Inflammatory macrophage treated with lipopolysaccharide for 4 hours (primary cell): ENCODE measurements at places on chromosomes 5 and 9.
A peak's percentile ranks its signal among the peaks of the same experiment; 100 is the strongest.

DNA sequence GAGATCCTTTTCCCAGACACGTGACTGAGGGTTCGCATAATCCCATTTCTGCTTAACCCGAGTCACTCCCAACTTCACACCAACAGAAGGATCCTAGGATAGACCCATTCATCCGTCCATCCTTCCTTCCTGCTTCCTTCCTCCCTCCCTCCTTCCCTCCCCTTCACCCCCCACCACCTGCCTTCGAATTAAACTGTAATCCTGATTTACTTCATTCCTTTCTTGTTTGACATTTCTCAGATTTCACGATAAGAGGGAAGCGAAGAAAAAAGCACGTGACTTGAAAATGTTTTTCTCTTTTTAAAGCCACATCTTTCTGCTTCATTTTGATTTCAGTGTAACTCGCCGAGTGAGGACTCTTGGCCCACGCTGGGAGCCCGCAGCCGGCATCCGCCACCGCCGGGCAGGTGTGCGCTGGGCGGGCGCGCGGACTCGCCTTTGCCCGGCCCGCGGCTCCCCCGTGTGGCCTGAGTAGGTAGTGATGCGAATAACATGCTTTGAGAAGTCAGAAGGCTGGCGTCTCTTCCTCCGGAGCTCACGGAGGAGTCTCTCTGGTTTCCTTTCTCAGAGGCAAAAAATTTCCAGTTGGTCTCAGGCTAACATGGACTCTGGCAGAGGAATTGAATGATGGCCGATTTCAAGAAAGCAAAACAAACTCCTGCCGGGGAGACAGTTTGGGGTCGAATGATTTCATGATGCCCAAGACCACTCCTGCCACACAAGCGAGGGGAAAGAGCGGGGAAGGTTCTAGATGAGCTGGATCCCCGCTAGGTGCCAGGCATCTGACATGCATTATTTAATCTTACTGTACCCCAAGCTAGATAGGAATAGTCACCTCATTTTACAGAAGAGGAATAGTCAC is 117.7 kb downstream of the SLC12A2 start:
- DNase-seq = peak; percentile 52

GRCh38 chr9:86454701-86455615 is 100.7 kb upstream of the TUT7 start:
- DNase-seq = peak; percentile 17

GRCh38 chr5:88159591-88159990 is 109.1 kb downstream of the TMEM161B start:
- DNase-seq = no peak

DNA sequence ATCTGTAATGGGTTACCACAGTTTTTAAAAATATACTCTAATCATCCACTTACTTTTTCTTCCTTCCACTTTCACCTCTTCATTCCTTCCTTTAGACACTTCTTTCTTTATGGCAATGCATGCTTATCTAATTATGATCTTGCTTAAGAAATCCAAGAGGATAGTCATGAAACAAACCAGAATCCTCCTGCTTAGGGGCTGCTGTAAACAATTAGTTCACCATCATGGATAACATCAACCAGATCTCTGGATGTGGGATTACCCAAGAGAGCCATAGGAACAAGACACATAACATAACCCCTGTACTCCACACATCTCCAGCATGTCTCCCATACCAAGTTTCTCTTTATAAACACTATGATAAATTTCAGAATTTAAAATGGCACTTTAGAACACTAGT is 713.4 kb upstream of the PTPRD start:
- no peak for DNase-seq

DNA sequence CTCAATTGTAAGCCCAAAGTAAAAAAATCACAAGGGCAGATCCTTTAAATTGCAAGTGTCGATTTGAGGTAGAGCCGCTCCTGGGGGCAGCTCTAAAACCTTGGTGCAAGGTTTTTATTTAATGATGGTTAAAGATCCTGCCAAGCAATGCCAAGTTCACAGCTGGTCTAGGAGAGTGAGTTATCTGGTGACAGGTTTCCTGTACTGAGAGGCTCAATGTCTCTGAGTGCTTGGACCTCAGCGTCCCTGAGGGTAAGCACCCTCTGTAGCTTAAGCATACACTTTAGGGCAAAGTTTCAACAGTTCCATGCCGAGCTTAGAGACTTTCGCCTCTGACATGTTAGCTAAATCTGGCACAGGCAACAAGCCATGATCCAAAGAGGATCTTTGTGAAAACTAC is 119.8 kb upstream of the EGFLAM start:
- DNase-seq = no peak

DNA sequence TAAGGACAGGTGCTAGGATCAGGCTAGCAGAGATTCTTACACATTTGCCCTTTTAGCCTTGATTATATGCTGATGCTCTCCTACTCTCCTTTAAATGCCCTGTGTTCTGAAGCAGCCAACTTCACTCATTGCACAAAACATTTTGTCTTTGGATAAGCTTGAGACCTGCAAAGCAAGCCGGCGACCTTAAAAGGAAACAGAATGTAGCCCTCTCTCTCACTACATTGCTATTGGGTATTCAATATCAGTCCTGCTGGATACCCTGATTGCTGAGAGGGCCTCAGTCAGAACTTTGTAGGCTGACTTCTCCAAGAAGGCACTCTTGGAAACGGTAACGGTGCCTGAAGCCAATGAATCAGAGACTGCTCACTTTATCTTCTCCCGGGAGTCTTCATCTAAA is 528.9 kb downstream of the DTWD2 start:
- no peak for DNase-seq

- no peak for DNase-seq
Observed at GRCh38 chr9:73011181-73011750, 58.4 kb upstream of the ALDH1A1 start.

DNA sequence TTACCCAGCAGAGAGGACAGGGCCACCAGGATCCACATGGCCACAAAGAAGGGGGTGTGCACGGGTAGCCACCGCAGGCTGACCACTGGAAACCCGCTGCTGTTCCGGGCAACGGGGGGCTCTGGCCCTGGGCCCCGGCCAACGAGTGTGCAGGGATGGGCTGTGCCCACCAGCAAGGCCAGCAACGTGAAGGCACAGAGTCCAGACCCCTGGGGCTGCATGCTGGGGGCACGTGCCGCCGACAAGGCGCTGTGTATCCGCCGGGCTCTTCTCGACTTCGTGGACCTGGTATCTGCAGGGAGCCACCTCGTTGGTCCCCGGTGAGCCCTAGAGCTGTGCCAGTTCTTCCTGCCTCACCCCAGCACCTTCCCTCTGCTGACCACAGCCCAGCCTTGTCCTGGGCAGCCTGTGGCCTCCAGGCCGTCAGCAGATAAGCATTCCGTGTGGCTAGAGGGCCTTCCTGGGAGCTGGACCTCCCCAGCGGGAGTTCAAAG is 42.2 kb upstream of the CEP72 start:
- DNase-seq = no peak

DNA sequence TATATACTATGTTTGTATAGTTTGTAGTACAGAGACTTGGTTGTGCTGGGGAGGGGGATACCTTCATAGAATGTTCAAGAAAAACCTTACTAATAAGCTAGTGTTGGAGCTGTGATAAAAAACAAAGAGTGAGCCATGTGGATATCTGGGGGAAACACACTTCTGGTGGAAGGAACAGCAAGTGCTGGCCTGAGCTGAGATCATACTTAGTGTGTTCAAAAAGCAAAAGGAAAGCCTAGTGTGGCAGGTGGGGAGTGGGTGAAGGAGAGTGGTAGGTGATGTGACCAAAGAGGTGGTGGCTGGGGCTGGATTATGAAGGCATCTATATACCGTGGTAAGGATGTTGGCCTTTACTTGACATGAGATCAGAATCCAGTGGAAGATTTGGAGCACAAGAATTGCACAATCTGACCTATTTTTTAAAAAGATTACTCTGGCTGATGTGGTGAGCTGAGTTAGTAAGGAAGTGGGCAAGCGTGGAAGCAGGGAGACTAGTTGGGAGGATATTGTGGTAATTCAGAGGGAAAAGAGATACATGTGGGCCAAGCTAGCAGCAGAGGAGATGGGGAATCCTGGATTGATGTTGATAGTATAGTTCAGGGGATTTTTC is 26.6 kb downstream of the PALM2AKAP2 start:
- DNase-seq = no peak

DNA sequence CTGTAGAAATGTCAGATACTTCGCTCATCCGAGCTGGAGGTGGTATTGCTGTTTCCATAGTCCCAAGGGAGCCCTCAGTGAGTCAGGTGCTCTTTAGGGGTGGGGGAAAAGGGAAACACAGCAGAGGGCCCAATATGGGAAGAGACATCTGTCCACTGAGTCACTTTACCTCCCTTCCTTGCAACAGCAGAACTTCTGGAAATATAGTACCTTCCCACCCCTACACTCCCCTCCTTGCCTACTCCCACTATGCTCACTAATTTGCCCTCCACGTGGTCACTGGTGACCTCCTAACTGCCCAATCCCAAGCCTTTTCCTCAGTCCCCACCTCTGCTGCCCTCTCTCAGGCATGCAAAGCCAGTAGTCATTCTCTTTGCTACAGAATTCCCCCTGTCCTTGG is 1.9 kb downstream of the HK3 start:
- peak; percentile 73 for DNase-seq

DNA sequence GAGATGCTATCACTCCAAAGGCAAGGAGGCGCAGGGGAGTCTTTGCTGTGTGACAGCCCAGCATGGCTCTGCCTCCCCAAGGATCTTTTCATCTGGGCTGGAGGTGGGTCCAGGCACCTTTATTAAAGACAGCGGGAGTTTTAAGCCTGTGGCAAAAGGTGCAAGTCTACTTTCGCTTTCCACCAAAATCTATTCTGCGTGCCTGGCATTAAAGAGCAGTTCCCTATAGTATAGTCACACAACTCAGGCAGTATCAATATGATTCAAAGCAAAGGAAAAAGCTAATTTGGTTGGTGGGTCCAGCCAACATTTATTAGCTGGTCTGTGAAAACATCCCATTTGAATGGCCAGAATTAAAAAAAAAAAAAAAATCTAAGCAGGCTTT is 398.7 kb downstream of the EBF1 start:
- DNase-seq = no peak

DNA sequence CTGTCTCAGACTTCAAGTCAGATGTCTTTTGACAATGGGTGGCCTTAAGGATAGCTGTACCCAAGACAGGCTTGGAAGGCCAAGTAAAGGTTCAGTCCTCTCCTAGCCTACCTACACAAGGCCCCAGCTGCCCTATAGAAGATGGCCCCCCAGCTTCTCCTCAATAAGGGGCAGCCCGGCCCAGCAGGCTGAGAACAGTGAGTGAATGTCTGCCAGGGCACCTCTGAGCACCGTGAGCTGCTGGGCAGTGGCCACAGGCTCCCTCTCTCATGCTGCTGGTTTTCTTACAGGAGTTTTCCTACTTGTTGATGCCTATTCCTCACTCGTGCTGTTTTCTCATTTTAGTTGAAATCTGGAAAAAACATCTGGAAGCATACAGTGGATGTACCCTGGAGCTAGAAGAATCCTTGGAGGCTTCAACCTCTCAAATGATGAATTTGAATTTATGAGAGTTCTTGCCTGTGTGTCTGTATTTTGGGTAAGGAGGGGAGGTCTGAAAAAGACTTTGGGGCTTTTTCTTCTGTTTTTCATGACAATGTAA is 40.1 kb downstream of the SECISBP2 start:
- no peak for DNase-seq

DNA sequence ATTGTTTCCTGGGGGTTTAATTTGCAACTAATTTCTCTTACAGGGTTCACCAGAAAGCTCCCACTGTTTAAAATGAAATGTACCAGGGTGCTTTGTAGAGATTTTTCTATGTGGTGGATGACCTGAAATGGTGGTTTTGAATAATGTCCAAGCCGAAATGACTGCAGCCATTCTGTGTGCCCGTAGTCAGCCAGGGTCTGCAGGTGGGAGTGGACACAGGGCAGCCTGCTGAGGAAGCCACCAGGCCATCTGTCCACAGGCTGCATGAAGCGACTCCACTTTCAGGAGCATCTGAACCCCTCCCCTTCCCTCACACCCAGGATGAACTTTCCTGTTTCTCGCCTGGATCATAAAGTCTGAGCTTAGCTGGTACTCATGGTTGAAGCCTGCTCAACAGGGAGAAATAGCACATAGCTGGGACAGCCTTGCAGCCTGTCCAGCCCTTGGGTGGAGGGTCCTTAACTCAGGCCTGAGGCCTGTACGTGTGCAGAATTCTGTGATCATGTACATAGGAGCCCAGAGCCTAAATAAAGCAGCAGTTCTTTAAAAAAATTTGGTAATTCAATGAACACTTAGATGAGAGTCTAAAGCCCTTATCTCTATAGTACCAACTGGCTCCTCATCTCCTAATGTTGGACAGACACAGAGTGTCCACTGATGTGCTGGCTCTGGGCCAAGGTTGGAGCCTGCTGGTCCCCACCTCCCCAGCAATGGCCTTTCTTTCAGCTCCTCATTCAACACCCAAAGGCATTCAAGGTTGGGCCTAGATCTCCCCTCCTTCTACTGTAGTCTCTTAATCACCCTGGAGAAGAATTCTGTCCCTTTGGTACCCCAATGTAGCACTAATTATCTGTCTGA is 72.8 kb downstream of the SHB start:
- no peak for DNase-seq

DNA sequence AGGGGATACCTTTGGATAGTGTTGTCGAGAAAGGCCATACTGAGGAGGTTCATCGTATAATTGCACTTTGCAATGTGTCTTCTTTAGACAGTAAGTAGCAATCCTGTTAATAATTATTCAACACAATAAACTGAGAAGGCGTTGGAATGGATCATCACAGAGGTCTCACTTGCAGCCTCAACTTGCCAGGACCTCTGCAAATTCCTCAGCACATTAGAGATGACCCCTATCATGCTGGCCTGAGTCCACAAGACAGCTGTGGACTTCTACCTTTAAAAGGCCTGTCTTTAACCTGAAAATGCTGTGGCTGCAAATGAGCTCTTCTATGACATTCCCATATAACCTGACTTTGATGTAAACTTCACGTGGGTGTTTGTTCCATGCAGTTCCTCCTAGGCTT is 14.1 kb downstream of the SH3TC2 start:
- no peak for DNase-seq

DNA sequence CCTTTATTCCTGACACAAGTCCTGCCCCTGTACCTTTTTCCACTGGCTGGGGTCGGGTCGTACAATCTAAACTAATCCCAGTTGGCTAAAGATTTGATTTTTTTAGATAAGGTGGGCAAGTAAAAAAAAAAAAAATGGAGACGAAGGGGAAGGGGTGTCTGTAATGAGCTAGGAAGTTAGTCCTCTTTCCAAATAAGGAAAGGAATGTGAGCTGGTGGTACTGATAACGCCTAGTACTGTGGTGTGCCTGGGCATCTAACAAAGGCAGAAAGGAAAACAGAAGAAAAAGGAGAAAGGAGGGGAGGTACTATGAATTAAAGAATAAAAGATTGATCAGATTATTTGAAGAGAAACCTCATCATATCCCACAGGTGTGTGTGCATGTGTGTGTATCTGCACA is 21.3 kb downstream of the PRDM9 start:
- no peak for DNase-seq
